ENCODE measurements at places on chromosomes 7 and 10.

- no peak for DNase-seq
These were observed 159.5 kb downstream of the PPP1R9A start for GRCh38 chr7:95066737-95067530.

GRCh38 chr10:29285624-29286051, 3.2 kb upstream of the LYZL1 start:
- DNase-seq = no peak

DNA sequence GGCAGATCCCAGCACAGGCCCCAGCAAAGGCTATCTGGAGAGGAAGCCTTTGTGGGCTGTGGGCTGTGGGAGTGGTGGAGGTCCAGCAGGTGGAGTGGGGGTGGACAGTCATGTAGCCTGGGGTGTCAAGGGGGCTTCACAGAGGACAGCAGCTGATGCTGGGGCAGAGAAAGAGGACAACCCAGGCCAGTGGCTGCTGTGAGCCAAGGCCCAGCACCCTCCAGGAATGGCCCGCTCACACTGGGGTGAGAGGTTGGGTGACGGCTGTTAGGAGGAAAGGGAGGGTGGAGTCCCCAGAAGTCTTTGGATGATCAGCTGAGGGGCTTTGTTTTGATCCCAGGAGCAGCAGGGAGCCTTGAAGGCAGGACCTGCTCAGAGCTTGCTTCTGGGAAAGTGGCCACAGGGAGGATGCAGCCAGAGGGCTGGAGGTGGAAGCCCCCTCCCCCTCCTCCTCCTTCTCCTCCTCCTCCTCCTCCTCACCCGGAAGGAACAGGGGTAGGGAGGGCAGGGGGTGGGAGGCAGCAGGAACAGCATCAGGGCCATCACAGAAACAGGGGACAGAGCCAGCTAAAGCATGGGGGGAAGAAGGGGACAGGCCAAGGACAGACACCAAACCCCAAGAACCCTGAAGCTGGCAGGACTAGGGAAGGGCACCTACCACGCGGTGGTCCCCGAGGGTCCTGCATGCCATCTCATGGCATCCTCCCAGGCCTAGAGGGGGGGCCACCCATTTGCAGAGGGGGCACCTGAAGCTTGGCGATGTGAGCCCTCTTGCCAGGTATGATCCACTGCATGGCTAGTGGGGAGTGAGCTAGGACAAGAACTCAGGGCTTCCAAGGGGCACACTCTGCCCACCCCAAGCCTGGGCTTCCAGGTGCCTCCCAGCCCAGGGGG, 144.9 kb downstream of the GRID1 start:
- DNase-seq = no peak

DNA sequence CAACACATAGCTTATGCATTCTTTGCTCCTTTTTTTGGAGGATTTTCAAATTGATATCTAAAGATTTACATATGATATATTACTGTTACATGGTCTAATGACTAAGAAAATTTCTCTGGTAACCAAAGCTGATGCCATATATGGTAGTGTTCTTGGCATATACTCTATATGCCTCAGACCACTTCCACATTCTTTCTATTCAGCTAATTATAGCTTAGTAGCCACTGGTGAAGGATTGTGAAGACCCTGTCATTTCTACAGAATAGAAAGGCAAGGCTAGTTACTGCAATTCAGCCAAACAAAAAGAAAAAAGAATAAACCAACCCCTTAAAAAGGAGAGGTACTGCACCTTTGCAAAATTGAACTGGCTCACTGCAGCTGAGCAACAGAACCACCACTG, 3.7 kb downstream of the PURB start:
- DNase-seq = no peak

DNA sequence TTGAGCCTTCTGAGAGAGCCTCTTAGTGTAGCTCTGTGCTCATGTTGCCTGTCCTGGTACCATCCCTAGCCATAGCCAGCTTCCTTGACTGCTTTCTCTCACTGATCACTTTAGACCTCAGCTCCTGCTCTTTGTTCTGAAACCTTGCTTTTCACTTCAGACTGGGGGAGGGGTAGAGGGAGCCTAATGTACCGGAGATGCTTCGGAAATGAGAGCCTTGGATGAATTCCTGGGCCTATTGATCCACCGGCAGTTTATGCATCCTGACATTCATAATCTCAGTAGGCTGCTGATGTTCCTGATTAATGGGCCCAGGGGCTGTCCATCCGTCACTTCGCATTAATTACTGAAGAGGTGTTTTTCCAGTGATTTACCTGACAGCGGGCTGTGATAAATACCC, 38.8 kb downstream of the R3HCC1L start:
- no peak for DNase-seq

DNA sequence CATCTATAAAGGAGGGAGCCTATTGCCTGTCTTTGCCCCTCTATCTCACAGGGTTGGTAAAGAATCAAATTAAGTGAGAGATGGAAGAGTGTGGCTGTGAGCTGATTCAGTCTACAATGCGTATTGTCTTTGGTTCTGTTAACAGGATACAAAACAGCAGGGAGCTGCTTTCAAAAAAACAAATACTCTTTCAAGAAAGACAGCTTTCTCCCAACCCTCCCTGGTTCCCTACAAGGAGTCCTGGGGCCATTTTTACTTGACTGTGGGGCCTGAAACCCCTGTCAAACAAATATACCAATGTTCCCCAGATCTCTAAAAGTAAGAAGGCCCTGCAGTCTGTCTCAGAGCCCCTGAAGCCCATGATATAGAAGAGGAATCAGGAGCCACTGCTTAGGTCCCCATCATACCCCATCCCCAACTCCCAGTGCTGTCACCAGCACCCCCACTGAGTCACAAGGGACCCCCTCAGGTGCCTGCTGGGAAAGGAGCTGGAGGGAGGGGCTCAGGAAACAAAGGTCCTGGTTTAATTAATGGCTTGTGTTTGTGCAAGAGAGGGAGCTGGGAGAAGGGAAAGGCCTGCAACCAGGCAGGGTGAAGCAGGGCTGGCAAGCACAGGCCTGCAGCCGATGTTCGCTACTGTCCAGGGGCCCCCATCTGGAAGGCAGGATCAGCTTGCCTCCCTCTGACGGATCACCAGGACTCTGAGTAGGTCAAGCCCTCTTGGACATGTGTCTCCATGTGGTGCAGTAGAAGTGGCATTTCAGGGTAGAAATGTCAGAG, 182.0 kb upstream of the GHITM start:
- no peak for DNase-seq

GRCh38 chr10:16933783-16934182, 116.6 kb upstream of the RSU1 start:
- no peak for DNase-seq

DNA sequence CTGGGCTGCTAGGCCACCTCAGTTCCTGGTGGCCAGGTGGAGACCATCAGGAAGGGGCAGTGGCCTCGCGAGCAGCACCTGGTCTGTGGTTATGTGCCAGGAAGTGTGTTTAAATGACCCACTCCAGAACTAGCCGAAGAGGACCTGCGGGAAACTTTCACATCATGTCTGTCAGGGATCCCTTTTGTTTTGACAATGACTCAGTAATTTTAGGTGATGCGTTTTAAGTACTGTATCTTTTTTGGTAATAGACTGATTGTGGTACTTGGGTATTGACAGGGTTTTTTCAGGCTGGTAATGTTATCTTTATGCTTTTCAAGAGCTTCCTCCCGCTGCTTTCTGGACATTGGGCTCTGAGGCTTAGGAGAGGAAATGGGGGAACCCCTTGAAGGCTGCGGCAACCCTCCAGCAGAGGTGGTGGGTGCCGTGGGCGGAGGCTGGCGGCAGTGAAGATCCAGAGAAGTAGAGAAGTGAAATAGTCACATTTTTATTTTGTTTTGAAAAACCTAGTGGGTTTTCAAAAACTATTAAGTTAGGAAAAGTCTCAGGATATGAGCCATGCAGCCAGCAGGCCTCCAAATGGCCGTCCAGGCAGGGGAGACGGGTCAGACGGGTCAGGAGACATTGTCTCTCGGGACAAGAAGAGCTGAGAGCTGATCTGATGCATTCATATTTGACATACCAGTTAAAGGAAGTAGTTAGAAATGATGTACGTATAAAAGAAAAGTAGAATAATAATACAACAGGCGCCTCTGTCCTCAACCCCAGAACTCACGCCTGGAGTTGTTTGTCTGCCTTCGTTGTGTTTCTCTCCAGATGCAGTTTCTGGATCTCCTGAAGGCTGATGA, 27.7 kb downstream of the PPP2R2D start:
- peak; percentile 27 for DNase-seq

DNA sequence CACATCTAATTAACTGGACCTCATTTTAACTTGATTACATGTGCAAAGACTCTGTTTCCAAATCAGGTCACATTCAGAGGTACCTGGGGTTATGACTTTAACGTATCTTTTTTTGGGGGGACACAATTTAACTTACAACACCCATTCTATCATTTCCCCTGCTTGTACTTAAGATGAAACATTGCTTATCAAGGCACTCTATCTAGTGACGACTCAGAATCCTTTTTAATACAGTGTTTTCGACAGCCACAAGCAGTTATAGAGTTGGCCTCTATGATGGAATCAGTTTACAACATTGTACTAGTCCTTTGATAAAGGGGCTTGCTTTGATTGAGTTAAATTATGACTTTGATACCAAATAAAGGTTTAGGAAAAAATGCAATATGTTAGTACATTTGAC, 22.7 kb downstream of the BBS9 start:
- no peak for DNase-seq

GRCh38 chr10:114395366-114396022, 8.8 kb downstream of the AFAP1L2 start:
- no peak for DNase-seq

DNA sequence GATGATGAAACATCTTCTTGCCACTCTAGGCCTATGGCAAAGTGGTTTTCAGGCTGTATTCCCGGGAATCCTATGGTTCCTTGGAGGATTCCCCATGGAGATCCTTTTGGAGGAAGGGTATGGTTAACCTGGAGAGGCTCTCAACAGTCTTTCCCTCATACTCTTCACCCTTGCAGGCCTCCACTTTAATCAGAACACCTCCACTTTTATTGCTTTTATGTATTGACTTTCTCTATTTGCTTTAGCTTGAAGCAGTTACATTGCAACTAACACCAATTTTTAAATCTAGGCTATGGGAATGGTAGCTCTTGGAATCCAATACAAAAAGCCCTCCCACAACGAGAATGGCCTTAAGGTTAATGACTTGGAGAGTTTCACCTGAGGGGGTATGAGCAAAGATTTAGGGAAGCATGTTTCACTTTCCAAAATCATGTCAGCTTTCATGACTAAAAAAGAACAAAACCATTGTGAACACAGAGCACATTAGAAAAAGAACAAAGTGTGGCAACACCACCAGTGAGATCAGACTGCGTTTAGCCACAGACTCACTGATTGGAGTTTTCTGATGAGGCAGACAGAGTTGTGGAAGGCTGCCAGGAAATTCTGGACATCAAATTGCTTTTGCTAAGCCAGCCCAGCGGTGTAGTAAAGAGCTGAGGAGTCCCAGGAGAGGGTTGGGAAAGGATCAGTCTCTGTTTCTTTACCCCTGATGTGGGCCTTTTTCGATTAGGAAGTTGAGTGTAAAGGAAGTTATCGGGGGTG, 130.4 kb upstream of the BMPER start:
- no peak for DNase-seq

DNA sequence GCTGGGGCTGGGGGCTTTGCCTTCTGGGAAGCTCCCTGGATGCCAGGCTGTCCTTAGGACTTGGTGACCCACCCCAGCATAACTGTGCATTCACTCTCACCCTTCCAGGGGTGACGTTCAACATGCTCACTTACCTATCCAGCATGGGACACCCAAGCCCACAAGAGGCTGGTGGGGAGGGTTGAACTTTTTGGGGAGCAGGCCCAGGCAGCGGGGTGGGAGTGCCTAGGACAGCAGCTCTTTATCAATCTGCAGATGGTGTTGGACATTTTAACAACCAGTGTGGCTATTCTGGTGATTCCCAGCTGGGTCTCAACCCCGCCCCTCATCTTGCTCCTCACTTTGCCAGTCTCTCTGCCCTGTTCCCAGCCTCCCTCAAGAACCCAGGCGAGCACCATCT, 86.4 kb downstream of the CDH23 start:
- no peak for DNase-seq

All from activated CD8-positive, alpha-beta memory T cell treated with anti-CD3 and anti-CD28 coated beads for 48 hours (primary cell).